ENCODE measurements at places on chromosomes 13 and 19.

GRCh38 chr19:10718205-10719196 is 622 bp downstream of the DNM2 start:
- peak; percentile 40 for DNase-seq

- DNase-seq = no peak
Observed at GRCh38 chr13:37701972-37702371, 103.4 kb upstream of the POSTN start.

GRCh38 chr13:94515374-94515773 is 35.9 kb upstream of the DCT start:
- DNase-seq = no peak

DNA sequence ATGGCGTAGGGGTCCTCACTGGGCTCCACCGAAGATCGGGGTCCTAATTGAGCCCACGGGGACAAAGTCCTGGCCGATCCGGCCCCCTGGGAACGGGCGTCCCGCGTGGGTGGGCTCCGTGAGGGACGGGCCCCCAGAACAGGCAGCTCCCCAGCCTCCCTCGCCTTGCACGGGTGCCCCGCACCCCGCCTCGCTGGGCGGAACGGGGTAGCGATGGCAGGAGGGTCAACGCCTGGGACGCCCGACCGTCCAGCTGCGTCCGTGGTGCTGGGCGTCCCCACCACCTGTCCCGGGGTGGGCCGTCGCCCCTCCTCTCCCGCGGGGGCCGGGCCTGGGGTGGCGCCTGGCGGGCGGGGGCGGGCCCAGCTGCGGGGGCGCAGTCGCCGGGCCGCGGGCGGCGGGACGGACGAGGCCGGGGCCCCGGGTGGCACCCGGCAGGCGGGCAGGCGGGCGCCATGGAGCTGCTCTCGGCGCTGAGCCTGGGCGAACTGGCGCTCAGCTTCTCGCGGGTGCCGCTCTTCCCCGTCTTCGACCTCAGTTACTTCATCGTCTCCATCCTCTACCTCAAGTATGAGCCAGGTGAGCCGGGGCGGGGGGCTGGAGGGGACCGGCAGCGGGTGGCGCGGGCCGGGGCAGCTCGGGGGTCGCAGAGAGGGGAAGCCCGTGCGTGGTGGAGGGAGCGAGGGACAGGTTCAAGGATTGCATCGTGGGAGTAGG is at the start of gene TMEM38A:
TMEM38A (plus strand) TSS at position 377 of the 717 bp plus-strand sequence; CDS start at position 456, 79 bp downstream.
- DNase-seq = peak; percentile 54

- DNase-seq = no peak
Observed at GRCh38 chr13:99527301-99527700, 26.0 kb downstream of the TM9SF2 start.

GRCh38 chr13:26957182-26957581 is 196.6 kb upstream of the GPR12 start:
- DNase-seq = no peak

DNA sequence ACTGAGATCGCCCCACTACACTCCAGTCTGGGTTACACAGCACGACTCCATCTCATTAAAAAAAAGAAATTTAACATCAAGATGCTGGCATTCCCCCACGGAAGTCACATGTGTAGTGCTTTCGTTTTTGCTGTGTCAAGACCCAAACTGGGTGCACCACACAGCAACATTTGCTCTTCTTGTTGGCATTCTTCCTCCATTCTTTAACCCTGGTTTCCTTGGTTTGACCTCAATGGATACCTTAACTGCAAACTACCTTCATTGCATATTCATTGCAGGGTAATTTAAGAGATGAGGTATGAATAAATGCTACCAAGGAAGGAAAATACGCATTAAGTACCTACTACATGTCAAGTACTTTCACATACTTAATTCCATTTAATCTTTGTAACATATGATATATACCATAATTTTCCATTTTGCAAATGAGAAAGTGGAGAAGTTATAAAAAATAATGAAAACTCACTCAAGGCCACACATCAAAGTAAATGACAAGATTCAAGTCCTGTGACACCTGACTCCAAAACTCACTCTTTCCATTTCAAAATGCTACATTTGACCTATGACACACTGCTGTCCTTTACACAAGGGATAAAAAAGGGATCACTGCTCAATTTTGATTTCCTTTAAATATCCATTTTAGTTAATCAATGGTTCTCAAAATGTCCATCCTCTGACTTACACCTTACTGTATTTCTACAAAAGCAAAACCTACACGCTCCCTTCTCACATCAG is 59.2 kb downstream of the STK24 start:
- DNase-seq = no peak

DNA sequence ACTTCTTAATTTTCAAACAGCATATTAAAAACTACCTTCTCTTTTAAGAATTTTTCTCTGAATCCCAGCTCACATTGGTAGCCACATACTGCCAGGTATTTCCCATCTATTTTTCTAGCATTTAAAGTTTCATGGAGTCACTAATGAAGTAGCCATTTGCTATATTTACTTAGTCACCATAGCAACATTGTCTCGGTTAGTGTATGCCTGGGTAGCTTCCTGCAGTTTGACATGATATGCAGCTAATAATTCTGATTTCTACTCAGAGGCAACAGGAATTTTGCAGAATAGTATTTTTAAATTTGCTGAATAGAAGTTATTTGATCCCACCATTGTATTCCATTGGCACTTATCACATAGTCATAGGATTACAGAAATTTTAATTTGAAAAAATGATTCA is 30.9 kb upstream of the KCTD4 start:
- no peak for DNase-seq

DNA sequence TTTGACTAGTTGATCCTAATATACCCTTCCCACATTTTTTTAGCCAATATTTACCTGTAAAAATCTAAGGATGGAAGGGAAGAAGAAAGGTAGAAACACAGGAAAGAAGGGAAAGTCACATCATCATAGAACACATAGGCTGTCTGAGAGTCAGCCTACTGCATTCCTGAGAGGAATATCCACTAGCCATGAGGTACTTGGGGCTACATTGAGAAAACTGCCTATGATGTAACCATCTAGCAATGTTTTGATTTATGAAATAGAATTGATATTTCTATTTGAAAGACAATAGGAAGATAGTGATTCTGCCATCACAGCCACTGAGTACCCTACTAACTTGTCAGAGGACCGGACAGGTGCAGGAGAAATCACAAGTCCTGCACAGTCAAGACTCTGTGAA is 873.8 kb downstream of the GPC5 start:
- no peak for DNase-seq

GRCh38 chr13:105816994-105817393 is 718.5 kb downstream of the EFNB2 start:
- DNase-seq = no peak

GRCh38 chr19:46815833-46816627 is 27.6 kb upstream of the SLC1A5 start:
- DNase-seq = no peak

- no peak for DNase-seq
Observed at GRCh38 chr19:47280183-47280797, 5.6 kb downstream of the INAFM1 start.

DNA sequence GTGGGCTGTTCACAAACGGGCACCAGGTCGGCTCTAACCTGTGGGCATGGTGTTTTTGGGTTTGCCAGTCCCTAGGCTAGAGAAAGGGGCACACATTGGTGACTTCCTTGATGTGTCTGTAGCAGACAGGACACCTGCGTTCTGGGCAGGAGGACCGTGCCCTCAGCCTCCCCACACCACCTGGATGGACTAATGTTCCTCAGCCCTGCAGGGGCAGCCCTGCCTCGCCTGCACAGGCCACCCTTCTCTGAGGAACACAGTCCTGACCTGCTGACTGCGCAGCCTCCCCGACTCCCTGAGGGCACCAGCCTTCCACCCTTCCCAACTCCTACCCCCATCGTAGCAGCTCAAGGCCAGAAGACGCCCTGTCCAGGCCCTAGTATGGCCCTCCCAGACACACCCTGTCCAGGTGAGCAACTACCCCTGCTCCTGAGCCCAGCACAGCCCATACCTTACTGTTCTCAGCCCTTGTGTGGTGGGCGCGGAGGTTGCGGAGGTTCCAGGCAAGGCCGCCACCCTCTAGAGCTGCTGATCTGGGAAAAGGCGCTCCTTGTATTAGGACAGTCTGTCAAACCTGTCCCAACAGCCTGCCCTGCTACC is 55.7 kb downstream of the GGACT start:
- DNase-seq = no peak

GRCh38 chr19:51252306-51253079 is 1.6 kb downstream of the SIGLECL1 start:
- no peak for DNase-seq

- no peak for DNase-seq
Observed at GRCh38 chr13:99909836-99910619, 61.5 kb downstream of the ZIC5 start.

- DNase-seq = no peak
Observed at GRCh38 chr13:75341028-75341427, 140.9 kb downstream of the TBC1D4 start.

DNA sequence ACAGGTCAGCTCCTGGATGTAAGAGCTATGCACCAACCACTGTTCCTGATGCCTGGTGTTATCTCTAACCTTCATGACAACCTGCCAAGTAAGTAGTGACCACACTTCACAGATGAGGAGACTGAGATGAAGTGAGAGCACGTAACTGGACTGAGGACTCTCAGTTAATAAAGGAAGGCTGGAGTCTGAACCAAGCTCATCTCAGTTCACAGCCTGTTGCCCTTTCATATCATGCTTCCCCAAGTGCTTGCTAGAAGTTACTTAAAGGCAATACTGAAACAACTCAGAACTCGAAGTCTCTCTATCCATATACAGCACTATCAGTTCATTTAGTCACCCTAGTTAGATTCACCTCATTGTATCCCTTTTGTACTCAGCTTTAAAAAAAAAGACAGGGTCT is 119.7 kb downstream of the ABCC4 start:
- DNase-seq = no peak

GRCh38 chr13:101202590-101202989 is 213.7 kb downstream of the NALCN start:
- no peak for DNase-seq

DNA sequence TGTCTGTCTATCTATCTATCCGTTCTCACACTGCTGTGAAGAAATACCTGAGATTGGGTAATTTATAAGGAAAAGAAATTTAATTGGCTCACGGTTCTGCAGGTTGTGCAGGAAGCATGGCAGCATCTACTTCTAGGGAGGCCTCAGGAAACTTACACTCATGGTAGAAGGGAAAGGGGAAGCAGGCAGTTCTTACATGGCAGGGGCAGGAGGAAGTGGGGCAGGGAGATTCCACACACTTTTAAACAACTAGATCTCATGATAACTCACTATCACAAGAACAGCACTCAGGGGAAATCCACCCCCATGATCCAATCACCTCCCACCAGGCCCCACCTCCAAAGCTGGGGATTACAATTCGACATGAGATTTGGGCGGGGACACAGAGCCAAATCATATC is 105.3 kb downstream of the SLC10A2 start:
- DNase-seq = no peak

GRCh38 chr19:2573916-2574315 is 98.0 kb downstream of the GADD45B start:
- DNase-seq = no peak

- no peak for DNase-seq
Observed at GRCh38 chr19:43623889-43624670, 4.7 kb upstream of the ZNF428 start.

- DNase-seq = no peak
Observed at GRCh38 chr13:92187378-92187989, 789.1 kb downstream of the GPC5 start.

- DNase-seq = peak; percentile 75
Observed at GRCh38 chr19:38134540-38135149, 89.4 kb downstream of the DPF1 start.

GRCh38 chr19:52992109-52993004 is 21.4 kb upstream of the ERVV-1 start:
- DNase-seq = no peak

- no peak for DNase-seq
Observed at GRCh38 chr13:26951581-26952177, 191.1 kb upstream of the GPR12 start.

DNA sequence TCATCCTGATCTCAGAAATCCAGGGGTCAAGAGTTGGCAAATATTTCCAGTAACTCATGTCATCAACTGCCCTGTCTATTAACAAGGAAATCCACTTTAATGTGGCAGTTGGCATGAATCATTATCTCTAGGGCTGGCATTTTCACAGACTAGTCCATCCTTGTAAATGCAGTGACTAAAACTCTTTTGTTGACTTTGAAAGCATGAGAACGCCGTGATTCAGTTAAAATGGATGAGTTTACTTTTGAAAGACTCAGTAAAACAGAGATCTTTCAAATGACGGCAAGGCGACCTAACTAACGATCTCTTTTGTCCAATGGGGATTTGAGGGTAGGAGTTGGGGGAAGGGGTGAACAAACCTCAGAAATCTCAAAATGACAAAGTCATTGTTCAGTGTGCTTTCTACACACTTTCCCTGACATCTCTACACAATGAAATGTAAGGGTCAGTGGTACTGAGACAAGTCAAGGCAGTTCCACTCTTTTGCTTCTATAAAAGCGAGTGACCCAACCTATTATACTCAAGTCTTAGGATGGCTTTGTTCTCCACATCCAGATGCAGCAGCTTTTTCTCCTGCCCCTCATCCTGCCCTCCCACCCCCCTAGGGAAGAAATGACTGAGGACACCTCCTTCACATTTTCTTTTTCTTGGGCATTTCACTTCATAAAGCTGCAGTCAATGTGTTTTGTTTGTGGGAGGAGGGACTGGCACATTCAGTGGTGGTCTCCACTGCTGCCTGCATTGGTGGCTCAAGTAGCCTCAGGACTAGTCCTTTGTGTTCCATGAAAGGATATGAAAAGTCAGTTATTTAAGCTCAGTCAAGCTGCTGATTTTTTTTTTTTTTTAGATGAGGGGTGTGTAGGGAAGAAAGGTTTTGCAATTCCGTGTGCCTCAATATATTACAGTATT is 200.5 kb downstream of the ABCC4 start:
- DNase-seq = no peak

DNA sequence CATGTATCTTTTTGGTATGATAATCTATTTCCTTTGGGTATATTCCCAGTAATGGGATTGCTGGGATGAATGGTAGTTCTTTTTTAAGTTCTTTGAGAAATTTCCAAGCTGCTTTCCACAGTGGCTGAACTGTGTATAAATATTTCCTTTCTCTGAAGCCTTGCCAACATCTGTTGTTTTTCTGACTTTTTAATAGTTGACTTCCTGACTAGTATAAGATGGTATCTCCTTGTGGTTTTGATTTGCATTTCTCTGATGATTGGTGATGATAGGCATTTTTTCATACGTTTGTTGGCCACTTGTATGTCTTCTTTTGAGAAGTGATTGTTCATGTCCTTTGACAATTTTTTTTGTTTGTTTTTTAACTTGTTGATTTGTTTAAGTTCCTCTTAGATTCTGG is 61.6 kb upstream of the PCDH17 start:
- DNase-seq = no peak

DNA sequence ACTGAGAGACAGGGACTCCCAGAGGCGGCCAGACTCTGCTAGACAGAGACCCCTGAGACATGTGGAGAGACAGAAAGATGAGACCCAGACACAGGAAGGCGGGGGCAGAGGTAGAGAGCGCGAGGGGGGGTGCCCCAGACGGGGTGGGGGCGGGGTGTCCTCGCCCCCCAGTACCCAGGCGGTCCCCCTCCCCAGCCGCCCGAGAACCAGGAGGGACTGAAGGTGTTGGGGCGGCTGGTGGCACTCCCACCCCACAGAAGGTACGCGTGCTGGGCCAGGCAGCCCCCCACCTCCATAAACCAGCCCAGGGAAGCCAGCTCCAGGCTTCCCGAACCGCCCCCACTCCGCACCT is 336 bp downstream of the SLC8A2 start:
- no peak for DNase-seq

GRCh38 chr13:36288794-36289391 is 8.7 kb downstream of the CCDC169 start:
- no peak for DNase-seq

GRCh38 chr13:59279028-59279427 is 884.7 kb downstream of the DIAPH3 start:
- no peak for DNase-seq

GRCh38 chr13:75417656-75418055 is 64.3 kb downstream of the TBC1D4 start:
- no peak for DNase-seq

Data from 8988T (cell line).